ENCODE measurements at places on chromosomes 12 and 14. TPM values are rescaled to one million over a fixed set of nuclear protein-coding genes. Genes with fewer than 3 reads are reported as not detected.

PRB2 gene
- not detected for total RNA-seq

RNASE7 gene
- total RNA-seq, result 1.0 TPM

CISTR gene
- total RNA-seq, result not detected

KLRD1 gene
- total RNA-seq, result under 0.01 TPM

B4GALNT3 gene
- 9.3 TPM for total RNA-seq

GLI1 gene
- total RNA-seq, result not detected

MGAT4C gene
- 3.1 TPM for total RNA-seq

DNA sequence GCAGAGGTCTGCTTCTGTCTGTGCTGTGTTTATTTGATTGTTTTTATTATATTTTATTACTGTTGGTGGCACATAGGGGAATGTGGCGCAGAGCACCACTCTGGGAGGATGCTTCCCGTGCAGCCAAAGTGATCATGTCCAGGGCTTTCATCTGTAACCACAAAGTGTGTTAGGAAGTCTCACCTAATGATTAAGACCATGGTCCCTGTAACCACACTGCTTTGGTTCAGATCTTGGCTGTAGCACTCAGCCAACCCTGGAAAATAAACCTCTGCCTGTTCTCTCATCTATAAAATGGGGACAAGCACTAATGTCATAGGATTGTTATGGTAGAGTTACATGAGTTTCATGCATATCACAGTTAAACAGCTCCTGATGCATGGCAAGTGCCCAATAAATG is 1.9 kb downstream of the RESF1 start:
- DNase-seq, result no peak

DNA sequence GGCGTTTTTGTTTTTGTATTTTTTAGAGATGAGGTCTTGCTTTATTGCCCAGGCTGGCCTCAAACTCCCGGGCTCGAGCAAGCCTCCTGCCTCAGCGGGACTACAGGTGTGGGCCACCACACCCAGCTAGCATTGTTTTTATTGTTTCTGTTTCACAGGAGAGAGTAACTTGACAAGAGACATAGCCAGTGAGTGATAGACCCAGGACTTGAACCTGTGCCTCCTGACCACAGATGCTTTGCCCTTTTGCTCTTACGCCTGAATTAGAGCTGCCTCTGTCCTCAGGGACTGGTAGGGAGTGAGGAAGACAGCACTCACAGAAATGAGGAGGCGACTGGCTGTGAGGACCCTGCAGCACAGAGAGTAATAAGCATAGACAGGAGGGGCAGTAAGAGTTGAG is 2.3 kb downstream of the EVL start:
- no peak for DNase-seq

- no peak for DNase-seq
These were observed 117.2 kb upstream of the FLRT2 start for GRCh38 chr14:85412756-85413155.

DNA sequence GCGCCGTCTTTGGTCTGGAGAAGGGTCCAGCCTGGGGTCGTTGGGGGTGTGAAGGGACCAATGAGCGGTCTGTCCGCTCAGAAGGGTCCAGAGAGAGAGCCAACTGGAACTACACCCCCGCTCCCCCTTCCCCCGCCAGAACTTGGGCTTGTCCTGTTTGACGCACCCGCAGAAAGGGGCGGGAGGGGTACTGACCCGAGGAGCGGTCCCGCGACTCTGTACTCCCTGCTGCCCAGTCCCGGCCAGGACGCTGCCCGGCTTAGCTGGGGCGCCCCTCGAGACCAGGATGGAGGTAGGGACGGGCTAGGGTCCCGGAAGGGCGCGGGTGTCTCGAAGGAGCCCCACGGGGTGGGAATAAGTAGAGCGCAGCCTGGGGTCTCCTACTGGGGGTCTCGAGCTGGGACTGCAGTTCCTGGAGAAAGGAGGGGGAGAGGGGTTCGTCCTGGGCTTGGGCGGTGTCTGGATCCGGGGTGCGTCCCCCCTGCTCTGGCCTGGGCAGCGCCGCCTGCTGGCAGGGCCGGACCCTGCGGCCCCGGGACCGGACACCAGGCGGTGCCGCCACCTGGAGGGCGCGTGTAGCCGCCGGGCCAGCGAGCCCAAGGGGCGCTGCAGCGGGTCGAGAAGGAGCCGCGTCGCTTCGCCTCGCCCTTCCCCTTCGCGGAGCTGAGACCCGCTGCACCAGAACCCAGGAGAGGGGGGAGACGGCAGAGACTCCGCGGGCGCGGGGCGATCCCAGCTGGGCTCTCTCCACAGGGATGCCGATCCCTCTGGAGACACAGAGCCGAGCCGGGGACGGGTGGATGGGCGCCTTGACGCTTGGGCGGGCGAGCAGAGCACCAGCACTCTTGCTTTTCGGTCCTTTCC is 3.8 kb upstream of the CACNB3 start:
- DNase-seq, result peak; percentile 91

GRCh38 chr12:119931402-119931801 is 54.3 kb upstream of the CIT start:
- no peak for DNase-seq

GRCh38 chr12:25725931-25726330 is 172.8 kb upstream of the LMNTD1 start:
- no peak for DNase-seq

- DNase-seq, result no peak
These were observed 11.9 kb upstream of the CIPC start for GRCh38 chr14:77086017-77086727.

- no peak for DNase-seq
These were observed 501.1 kb downstream of the VRK1 start for GRCh38 chr14:97298331-97298730.

- DNase-seq, result no peak
These were observed 41.8 kb upstream of the SNX6 start for GRCh38 chr14:34671716-34672115.

DNA sequence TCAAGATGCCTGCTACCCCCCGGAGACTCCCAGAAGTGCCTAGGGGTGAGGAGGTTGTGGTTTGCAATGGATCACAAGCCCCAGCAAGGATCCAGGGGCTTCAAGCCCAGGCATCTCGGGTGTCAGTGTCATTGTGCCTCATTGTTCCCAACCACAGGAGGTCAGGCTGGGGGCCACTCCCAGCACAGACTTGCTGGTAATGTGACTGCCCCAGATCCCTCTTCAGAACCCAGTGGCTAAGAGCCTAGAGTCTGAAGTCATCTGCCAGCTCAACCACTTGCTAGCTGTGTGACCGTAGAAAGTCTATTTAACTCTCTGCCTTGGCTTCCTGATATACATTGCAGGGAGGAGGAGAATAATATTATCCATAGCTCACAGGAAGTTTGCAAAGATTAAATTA is 7.7 kb upstream of the ASB2 start:
- DNase-seq, result no peak

- no peak for DNase-seq
These were observed 18.2 kb upstream of the STRAP start for GRCh38 chr12:15863984-15864383.

GRCh38 chr12:77861317-77861716 is 30.6 kb downstream of the NAV3 start:
- DNase-seq, result no peak

DNA sequence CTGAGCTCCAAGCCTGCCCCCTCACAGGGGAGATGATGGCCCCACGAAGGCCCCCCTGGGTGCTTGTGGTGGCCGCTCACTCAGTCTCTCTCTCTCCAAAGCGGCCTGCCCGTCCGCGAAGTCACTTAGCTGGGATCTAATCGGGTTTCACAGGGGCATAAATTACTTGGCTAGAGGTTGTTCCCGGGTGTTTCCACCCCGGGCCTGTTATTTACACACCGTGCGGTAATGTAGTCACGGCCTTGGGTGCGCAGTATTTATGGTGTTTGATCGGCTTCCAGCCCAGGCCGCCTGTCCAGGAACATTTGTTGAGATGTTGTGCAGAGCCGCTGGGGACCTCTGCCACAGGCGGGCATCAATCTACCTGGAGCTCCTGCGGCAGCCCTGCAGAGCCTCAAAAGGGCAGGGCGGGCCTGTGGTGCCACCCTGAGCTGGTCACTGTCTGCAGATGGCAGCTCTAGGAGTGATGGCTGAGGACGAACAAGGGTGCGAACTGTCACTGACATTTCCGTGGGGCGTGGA is 91.2 kb downstream of the KIF26A start:
- no peak for DNase-seq

GRCh38 chr14:75542588-75543091 is 20.4 kb downstream of the BATF start:
- peak; percentile 43 for DNase-seq

DNA sequence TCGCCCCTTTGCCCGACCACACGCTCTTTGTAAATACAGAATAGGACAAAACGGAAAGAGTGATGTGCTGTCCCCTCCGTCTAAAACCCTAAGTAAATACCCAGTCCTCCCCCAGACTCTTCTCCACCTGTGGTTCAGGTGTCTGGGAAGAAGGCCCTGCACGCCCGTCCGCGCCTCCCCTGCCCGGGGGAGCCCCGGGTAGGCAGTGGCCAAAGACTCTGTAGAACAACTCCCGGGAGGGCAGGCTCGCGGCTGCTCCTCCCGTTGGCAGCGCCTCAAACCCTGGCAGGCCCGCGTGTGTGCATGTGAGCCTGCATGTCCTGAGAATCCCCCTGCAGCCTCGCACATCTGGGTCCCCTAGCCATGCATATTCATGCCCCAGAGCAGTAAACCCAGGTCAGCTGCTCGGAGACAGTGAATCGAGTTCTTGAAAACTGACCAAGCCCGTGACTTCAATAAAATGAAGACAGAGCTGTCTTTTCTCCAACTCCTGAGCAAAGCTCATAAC is 165.8 kb downstream of the MON2 start:
- peak; percentile 23 for DNase-seq

- no peak for DNase-seq
These were observed 230.2 kb downstream of the VRK1 start for GRCh38 chr14:97027256-97027999.

DNA sequence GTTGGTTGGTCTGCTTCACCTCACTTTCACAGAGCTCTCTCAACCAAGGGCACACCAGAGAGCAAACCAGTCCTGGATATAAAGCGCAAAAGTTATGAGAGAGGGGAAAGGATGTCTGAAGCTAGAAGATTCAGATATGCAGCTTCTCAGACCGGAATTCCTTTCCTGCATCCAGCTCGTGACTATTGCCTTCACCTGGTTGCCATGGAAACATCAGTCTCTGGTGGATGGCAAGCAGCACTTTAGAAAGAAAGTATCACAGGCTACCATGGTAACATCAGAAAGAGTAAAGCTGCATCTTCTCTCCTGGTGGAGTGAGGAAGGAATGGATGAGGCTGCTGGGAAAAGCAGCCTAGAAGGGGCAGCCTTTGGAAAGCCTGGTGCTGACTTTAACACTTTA is 13.7 kb downstream of the REM2 start:
- no peak for DNase-seq

DNA sequence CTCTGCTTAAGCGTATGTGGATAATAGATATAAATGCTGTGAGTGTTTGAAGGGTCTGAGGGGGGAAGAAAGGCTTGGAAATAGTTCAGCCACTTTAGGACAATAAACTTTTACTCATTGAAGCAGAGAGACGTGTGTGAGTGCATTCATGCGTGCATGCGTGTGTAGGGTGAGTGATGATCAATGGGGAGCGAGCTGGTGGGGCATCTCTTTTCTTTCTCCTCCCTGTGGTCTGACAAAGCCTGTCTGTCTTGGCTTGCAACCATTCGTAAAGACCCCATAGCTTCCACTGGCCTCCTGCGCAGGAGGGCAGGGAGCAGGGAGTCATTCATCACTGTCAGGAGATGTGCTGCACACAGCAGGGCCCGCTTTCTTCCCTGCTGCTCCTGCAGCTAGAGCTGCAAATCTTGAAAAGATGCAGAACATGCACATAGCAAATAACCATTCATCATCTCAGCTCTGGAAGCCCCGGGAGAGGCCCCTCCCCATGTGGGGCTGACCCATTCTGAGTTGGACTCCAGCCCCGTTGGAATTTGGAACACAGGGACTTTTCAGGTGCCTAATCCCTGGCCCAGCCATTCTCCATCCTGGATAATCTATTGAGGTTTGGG is 223.2 kb downstream of the PPM1H start:
- DNase-seq, result no peak

- DNase-seq, result no peak
These were observed 12.2 kb downstream of the CAPZA3 start for GRCh38 chr12:18750085-18750484.

DNA sequence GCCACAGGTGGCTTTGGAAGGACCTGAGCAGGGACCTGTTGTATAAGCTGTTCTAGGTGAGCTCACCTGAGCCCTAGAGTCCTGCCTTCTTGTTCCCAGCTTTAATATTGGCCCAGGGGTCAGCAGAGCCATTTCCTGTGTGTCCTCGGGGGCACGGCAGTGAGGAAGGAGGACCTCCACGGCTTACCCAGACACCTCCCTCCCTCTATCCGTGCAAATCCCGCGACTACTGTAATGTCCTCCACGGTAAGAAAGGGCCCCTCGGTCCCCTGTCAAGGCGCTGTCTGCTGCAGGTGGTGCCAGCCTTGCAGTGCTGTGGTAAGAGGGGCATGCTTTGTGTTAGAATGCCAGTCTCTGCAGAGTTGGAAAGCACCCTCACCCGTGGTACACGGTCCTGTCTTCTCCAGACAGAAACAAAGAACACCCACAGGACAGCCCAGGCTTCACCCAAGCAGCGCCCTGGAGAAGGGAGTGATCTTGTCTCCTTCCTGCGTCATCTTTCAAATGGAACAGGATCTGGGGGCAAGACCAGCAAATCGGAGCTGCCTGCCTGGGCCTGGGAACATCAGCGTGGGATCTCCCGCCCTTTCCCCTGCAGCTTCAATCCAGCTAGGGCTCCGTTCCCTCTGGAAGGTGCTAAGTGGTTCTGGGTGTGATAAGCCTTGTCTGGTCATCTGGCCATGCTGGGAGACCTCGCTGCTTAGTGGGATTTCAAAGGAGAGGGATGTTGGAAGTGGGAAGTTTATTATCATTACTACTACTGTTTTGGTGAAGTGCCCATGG is 20.2 kb upstream of the FZD10 start:
- DNase-seq, result no peak

GRCh38 chr14:22602862-22603261 is 4.8 kb downstream of the ABHD4 start:
- DNase-seq, result no peak

DNA sequence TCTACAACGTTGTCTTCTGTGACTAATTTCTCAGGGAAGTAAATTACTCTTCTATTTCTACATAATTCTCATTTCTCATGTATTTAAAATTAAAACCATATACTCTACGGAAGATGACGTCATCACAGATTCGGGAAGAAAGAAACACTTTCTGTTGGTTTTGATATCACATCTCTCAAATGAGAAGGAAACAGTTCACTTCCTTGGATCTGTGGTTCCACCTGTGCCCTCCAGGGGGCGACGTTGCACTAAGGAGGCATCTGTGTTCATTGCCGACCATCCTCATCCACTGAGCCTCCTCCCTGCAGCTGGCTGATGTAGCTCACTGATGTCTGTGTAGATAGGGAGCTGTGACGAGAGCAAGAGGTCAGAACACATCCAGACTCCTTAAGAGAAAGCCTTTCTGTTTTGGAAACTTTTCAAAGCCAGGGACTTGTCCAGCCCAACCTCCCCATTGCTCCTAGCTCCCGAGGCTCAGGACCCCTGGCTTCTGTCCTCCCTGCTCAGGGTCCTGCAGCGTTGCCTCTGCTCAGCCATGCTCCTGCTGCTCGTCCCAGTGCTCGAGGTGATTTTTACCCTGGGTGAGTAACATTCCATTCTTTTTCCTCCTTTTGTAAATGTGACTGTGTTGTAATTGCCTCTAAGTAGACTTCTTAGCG is 172.7 kb upstream of the OR4E1 start:
- peak; percentile 7 for DNase-seq

GRCh38 chr12:50786498-50787231 is 22.8 kb downstream of the ATF1 start:
- DNase-seq, result no peak
